Left forelimb (tissue), 1 donor: ENCODE measurements at places on chromosomes 4 and X.

DNA sequence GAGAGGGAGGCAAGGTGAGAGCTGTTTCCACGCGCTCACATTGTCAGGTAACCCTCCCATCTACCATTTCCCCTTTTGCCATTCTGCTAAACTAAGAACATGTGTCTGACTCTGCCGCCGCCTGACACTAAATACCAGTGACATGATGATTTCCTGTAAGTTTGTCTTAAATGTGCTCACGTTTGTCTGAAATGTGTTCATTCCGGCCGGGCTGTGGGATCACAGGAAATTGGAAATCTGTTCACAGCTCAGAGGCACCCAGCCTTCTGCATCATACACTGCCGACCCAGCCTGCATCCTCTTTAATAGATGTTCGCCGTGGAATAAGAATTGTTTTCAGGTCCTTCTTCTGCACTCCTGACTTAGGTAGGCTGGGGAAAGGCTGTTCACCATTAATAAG is 336.2 kb upstream of the PPARGC1A start:
- no peak for DNase-seq

DNA sequence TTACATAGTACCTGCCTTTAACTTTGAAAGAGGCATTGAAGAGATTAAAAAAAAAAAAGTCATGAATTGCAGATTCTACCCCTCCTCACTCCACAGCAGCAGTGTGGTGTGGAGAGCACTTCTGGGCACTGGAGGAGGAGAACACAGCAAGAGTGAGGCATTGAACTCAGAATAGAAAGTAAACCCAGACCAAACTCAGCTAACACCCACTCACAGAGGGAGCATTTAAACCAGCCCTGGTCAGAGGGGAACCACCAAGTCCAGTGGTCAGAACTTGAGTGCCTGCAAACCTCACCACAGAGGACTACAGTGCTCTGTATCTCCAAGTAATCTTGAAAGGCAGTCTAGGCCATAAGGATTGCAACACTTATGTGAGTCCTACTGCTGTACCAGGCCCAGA is 15.6 kb upstream of the UGT2A1 start:
- no peak for DNase-seq

- DNase-seq = no peak
Measured at GRCh38 chr4:123198706-123199105, 197.9 kb upstream of the SPRY1 start.

- DNase-seq = no peak
Measured at GRCh38 chr4:182245541-182246215, 2.5 kb downstream of the TENM3 start.

- no peak for DNase-seq
Measured at GRCh38 chr4:128287141-128287870, at the start of gene PGRMC2. PGRMC2 (minus strand) TSS chr4:128287813; CDS start chr4:128287790, 23 bp downstream.
